Activated T-helper 1 cell treated with Interleukin-2 at 50 U/mL for 16 hours (primary cell): ENCODE measurements at places on chromosomes 5 and 9.

- no peak for DNase-seq
These were observed 23.2 kb downstream of the ELOVL7 start for GRCh38 chr5:60820593-60821487.

- DNase-seq, result no peak
These were observed 232.5 kb downstream of the PJA2 start for GRCh38 chr5:109177227-109177626.

DNA sequence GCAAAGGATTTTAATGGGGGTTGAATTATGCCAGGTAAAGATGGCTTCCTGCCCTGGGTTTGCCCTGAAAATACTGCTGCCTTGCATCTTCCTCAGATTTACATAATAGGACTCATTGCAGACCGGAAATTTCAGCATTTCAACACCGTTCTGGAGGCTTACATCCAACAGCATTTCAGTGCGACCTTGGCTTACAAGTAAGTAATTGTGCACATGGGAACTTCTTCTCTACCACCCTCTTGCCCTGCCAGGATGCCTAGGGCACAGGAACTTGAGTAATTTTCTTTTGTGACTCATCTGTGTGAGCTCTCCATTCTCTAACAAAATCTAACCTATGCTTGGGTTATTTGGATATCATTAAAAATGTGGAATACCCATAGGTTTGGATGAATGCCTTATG lies 80.2 kb downstream of the DOCK2 start:
- no peak for DNase-seq

- no peak for DNase-seq
These were observed 48.5 kb upstream of the ABL1 start for GRCh38 chr9:130786526-130786925.

- no peak for DNase-seq
These were observed 12.7 kb upstream of the TGFBI start for GRCh38 chr5:136015966-136016650.

DNA sequence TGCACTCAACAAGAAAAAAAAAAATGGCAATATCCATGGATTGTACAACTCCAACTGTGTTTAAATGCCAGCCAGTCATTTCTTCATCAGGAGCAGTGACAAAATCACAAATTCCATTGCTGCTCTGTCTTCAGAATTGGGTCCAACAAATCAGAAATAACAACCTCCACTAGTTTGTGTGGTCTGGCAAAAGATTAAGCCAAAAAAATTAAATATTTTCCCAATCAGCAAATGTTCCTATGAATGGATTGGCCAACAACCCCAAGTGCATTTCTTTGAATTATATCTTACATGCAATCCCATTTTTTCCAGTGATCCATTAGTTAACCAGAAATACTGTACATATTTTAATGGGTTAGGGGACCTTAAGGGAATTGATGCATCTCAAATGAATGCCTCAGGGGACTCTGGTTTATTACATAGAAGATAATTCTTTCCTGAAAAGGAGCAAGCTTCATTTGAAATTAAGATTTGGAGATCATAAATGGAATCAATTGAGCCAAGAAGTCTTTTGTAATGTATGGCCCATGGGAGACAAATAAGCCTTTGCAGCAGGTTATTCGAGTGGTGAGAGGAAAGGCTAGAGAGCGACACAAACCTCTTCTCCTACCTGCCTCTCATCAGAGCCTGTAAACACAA lies 131.8 kb downstream of the TLE1 start:
- no peak for DNase-seq

DNA sequence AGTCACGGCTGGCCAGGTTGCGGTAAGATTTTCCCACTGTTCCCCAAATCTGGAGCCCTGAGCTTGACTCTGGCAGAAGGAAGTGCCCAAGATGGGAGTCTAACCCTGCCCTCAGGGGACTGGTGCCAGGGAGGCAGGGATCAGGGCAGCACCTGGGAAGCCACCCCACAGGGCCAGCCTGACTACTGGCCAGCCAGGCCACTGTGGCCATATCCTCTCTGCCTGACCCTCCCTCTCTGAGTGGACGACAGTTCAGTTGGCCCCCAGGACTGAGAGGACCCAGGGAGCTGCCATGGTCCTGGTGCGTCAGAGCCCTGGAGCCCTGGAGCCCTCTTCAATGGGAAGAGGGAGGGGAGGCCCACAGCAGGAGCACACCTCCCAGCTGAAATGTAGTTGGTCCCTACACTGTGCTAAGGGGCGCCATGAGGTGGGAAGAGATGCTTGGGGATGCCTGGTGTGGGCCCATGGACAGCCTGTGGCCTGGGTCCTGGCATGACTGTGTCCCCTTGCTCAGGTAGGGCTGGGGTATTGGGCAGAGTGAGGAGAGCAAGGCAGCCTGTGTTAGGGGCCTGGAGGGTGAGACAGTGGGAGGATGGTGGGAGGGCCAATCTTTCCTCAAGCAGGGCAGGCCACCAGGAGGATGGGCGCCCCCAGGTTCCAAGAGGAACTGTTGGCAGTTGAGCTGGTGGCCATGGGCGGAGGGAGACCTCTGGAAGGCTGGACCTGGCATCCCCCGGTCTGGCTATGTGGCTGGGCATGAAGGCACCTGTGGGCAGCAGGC lies 81.1 kb downstream of the PHF2 start:
- no peak for DNase-seq

DNA sequence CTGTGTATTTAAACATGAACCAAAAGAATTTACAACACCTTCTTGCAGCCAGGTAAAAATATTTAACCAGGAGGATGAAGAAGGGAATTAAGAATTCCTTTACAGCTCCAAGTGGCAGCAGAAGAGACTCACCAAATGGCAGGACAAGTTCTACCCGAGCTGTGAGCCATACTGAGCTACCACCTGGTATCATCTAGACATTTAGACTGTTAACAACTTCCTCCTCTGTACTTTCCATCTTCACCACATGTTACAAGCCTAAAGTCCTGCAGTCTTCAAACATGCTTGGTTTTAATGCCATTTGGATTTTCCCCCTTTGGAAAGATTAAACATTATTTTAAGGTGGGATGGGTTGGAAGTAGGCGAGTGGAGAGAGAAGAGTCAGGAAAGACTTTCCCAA lies 190.2 kb downstream of the TRPM6 start:
- no peak for DNase-seq

DNA sequence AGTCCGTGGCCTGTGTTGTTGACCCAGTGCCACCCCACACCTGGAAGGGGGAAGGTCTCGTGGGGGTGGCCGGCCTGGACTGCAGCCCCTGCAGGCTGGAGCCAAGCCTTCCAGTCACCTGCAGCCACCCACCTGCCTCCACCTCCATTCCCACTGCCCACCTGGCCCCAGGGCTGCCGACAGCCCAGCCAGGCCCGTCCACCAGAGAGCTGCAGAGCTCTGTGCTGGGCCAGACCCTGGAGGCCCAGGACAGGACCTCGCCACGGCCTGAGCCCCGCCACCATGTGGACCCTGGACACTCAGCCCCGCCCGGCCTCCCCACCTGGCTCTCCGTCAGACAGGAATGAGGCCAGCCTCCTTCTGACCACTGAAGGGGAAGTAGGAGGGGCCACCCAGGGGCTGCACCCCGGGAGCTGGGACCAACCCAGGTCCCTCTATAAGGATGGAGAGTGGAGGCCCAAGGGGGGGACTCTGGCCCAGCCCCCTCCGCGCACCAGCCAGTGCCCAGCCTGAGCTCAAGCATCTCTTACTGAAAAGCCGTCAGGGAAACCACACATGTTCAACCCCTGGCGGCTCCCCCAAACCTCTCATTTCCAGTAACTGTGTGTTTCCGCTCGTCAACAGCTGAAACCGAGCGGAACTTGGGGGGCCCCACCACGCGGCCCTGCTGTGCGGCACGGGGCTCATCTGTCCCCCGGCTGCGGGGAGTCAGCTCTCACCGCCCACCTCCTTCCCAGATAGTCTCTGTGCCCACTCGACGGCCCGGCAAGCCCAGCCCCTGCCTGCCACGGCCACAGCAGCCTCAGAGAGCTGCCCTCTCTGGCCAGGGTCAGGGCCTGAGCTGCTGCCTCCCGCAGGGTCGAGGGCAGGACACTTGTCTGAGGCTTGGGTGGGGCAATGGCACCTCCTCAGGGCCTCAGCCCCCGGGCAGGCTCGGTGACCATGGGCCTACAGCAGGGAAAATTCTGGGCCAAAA lies 12.8 kb downstream of the NOTCH1 start:
- peak; percentile 26 for DNase-seq
